ENCODE measurements at places on chromosomes 2 and 18. TPM values are rescaled to one million over a fixed set of nuclear protein-coding genes. Genes with fewer than 3 reads are reported as not detected.

NCKAP1 gene
- 117 TPM for total RNA-seq

EN1 gene
- total RNA-seq = not detected

NR4A2 gene
- 3.5 TPM for total RNA-seq

- no peaks in the 10 kb centered on the region for H3K4me1 ChIP-seq
- no peak overlapping the region for H3K27ac ChIP-seq
- H3K4me3 ChIP-seq = no peak overlapping the region
- no peak for DNase-seq
Observed at GRCh38 chr2:239075918-239076758, 228.3 kb downstream of the TWIST2 start.

DNA sequence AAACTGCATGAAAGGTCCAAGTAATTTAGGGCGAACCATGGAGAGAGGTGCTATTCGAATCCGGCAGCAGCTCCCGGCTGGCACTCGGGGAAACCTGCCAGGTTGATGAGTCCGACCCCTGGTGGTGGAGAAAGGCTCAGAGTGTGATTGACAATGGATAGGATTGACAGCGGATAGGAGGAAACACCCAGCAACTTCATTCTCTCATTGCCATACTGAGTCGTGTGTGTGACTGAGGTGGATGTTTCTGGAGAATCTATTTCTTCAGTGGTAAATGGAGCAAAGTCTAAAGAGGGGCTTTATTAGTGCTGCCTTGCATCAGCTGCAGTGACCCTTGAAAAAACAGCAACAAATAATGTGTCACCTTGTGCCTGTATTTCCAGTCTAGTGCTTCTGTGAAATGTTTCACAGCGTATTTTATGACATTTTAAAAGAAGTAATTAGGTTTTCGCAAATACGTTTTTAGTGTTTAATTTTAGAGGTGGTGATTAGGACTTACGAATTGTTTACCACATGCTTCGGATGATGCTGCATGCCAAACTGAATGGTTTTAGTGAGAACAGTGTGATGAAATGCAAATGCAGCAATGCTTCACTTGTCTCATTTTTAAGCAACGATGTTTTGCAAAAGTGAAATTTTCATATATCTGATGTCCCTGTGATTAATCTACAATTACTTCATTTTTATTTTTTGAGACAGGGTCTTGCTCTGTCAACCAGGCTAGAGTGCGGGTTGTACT, 102.0 kb downstream of the DCDC2C start:
- H3K4me1 ChIP-seq = no peaks in the 10 kb centered on the region
- no peak overlapping the region for H3K4me3 ChIP-seq
- no peak overlapping the region for H3K27ac ChIP-seq
- no peaks in the 10 kb centered on the region for H3K27me3 ChIP-seq
- DNase-seq = no peak
- no peaks in the 10 kb centered on the region for H3K36me3 ChIP-seq

- H3K36me3 ChIP-seq = peaks cover 43% of the 10 kb centered on the region
- peak overlapping the region; percentile 98 for H3K27ac ChIP-seq
- peak overlapping the region; percentile 82 for H3K4me3 ChIP-seq
- peaks cover 52% of the 10 kb centered on the region for H3K4me1 ChIP-seq
Observed at GRCh38 chr2:43221124-43221762, 5.2 kb downstream of the ZFP36L2 start.

DNA sequence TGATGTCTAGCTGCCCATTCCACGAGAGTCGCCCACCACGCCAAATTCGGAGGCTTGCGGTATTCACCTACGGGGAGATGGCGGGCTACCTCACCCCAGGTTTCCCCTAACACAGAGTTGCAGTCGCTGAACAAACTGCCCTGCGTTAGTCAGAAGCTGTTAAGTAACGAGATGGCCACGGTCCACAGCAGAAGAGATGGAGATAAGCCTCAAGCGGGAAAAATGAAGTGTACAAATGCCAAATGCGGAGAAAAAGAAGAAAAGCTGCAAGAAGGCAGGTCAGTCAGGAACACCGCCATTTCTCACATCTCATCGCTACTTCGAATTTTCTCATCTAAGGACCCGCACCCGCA, 425 bp downstream of the ASB3 start:
- H3K27me3 ChIP-seq = no peaks in the 10 kb centered on the region
- H3K36me3 ChIP-seq = peaks cover 9% of the 10 kb centered on the region
- no peak for DNase-seq
- H3K4me3 ChIP-seq = peak overlapping the region; percentile 89

DNA sequence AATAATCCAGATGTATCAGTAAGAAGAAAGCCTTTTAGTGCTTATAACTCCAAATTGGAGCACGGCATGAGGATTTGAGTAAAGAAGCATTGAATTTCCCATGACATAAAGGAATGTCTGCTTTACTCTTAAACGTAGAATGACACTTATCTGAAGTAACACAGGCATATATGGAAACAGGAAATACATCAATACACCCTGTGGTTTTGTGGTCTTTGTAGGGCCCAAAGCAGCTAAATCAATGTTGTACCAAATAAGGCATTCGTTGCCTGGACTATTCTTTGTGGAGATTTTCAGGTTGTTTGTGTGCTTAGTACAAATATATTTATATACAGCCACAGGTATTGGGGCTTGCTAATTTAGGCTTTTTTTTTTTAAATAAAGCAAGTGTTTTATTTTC, 660.5 kb downstream of the LRRTM4 start:
- H3K4me3 ChIP-seq = no peak overlapping the region
- H3K27me3 ChIP-seq = no peaks in the 10 kb centered on the region
- H3K27ac ChIP-seq = no peak overlapping the region
- no peak for DNase-seq
- no peaks in the 10 kb centered on the region for H3K36me3 ChIP-seq

DNA sequence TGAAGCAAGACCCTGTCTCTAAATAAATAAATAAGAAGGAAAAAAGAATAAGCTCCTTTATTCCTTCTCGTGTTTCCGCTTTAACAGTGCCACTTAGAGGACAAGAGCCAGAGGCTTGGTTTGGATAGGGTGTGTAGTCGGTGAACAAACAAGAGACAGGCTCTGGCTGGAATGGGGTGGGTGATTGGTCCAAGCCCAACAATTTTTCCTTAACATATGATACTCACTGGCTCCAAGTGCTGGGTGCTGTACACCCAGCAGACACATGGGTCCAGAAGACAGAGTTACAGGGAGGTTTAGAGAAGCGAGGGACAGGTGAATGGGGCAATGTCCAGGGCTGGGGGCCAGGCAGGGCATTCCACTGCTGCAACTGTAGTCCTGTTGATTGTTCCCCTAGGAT, 77.8 kb downstream of the NCAPH start:
- peak overlapping the region; percentile 55 for H3K4me3 ChIP-seq
- H3K36me3 ChIP-seq = no peaks in the 10 kb centered on the region
- no peak for DNase-seq
- peaks cover 5% of the 10 kb centered on the region for H3K4me1 ChIP-seq
- H3K27ac ChIP-seq = peak overlapping the region; percentile 74
- H3K27me3 ChIP-seq = no peaks in the 10 kb centered on the region

DNA sequence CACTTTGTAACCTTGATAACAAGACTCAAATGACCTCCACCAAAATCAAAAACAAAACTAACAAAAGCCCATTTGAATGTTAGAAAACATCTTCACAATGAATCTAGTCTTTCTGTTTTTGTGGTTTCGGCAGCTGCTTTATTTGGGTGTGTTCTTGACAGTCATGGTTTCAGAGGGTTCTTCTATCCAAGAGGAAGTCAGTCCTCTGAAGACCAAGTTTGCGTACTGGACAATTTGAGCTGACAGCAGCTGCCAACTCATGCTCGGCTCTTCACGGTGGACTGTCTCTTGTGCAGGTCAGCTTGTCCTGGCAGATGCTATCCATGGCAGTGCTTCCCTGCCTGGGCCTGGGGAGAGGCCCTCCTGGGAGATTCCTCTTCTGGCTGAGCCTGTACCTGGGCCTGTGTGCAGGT, 91.0 kb downstream of the TMEM17 start:
- no peak overlapping the region for H3K27ac ChIP-seq
- H3K4me1 ChIP-seq = peaks cover 19% of the 10 kb centered on the region
- H3K36me3 ChIP-seq = no peaks in the 10 kb centered on the region
- no peak for DNase-seq
- no peak overlapping the region for H3K4me3 ChIP-seq
